Cerebellum (tissue), 4 donors: ENCODE measurements at places on chromosomes 5 and 9.

DNA sequence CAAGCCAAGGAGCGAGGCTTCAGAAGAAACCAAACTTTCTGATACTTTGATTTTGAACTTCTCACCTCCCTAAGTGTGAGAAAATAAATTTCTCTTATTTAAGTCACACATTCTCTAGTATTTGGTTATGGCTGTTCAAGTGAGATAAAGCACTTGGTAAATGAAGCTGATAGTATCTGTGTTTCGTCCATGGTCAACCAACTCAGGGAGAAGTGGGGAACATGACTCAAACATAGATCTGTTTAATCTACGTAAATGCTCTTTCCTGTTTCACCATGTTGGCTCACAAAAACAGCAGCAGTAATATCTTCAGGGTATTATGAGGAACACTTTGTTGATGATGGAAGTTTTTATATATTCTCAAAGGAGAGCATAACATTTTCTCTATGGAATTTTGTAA is 2167.2 kb upstream of the C9orf72 start:
- no peak for DNase-seq

GRCh38 chr5:669111-669841 is 23.9 kb downstream of the TPPP start:
- DNase-seq, result no peak

DNA sequence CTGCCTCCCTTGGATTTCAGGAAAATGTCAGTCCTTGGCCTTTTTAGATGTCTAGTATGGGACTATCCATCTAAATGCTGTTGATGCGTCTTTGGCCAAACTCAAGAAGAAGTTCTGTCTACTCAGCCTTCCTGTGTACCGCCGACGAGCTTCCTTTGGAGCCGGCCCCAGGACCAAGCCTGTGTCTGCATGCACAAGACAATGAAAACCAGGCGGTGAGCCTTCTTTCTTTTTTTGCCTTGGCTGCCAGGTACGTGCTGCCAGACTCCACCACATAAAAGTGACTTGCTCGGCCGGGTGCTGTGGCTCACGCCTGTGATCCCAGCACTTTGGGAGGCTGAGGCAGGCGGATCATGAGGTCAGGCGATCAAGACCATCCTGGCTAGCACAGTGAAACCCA is 6.0 kb upstream of the NEURL1B start:
- DNase-seq, result no peak

GRCh38 chr5:131515348-131515747 is 119.7 kb downstream of the RAPGEF6 start:
- DNase-seq, result no peak

GRCh38 chr5:15885156-15885555 is 294.4 kb downstream of the MARCHF11 start:
- DNase-seq, result no peak

GRCh38 chr9:91214086-91214485 is 147.6 kb downstream of the AUH start:
- no peak for DNase-seq

- peak; percentile 22 for DNase-seq
Measured at GRCh38 chr5:141876628-141877355, 1.4 kb downstream of the PCDH1 start.

DNA sequence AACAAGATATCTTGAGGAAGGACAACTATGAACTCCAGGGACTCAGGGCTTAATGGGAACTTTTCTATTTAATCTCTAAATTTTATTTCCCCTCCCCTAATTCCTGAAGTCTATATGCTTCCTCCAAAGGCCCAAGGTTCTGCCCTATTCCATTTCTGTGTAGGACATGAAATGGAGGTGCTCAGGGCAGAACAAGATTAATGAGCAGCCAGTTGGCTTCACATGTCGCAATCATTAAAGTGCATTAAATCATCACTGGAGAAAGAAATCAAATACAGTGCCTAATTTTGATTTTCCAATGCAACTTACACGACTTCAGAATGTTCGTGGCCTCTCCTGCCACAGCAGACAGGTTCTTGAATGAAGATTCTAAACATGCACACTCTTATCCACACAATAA is 862.1 kb downstream of the PTPRD start:
- no peak for DNase-seq

DNA sequence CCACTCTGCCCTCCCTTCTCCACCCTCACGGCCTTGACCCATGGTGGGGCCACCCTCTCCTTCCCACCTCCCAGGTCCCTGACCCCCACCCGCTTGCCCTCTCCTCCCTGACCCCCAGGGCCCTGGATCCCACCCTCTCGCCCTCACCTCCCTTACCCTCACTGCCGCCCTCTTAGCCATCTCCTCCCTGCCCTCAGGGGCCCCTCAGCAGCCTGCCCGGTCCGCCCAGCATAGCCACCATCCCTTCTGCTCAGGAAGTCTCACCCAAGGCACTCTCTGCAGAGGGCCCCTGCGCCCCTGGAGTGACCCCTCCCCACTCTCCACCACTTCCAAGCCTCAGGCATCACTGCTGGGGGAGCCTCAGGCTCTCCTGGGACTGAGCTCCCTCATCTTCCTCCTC is 66.3 kb downstream of the MRPL36 start:
- no peak for DNase-seq

DNA sequence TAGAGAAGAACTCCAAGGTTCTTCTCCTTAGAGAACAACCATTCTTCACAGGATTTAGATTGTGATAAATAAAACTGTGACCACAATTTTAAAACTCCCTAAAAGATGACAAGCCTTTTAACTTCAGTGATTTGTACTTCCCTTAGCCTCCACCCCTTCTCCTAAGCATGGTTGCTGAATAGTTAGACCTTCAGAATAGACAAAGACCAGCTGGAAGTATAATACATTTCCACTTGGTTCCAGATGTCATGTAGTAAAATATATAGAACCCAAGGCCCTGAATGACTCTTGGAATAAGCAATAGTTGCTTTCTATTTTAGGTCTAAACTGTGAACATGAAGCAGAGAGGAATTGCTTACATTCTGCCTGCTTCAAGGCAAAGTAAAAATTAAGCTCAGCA is 208.7 kb downstream of the ARRDC3 start:
- no peak for DNase-seq

DNA sequence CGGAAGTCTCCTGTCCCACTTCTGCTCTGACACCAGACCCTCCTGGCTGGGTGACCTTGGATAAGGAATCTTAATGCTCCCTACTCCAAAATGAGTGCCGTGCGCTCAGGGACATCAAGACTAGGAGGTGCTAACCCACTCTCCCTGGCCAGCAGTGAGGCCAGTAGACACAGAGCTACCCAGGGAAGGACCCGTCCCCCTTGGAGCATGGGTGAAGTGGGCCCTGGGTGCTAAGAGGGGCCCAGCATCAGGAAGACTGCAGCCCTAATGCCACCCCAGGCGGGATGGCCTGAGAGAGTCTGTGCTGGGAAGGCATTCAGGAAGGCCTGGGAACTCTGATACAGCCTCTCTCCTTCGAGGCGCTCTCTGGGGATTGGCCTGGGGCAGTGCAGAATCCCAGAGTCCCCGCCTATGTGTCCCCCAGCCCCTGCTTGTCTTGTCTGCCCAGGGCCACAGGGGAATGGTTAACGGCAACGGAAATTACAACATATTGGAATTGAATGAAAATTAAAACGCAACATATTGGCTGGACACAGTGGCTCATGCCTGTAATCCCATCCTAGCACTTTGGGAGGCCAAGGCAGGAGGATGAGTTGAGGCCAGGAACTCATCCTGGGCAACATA is 29.7 kb upstream of the RNU6ATAC start:
- DNase-seq, result no peak

- no peak for DNase-seq
Measured at GRCh38 chr9:135187365-135187764, 99.9 kb downstream of the OLFM1 start.

GRCh38 chr5:8462565-8462964 is 593.6 kb downstream of the MTRR start:
- no peak for DNase-seq

DNA sequence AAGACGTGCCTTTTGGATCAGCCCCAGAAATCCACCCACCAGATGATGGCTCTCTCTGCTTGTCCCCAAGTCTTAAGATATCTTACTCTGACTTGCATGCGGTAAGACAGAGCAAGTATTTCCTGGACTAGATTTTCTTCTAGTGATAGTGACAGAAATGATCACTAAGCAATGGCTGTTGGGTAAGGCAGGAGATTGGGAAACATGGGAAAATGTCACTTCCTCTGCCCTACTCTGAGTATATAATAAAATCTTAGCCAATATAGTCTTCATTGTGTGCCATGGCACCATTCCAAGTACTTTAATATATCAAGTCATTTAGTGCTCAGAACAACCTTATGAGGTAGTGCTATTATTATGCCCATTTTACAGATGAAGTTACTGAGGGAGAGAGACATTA is 31.0 kb upstream of the GNA14 start:
- no peak for DNase-seq

DNA sequence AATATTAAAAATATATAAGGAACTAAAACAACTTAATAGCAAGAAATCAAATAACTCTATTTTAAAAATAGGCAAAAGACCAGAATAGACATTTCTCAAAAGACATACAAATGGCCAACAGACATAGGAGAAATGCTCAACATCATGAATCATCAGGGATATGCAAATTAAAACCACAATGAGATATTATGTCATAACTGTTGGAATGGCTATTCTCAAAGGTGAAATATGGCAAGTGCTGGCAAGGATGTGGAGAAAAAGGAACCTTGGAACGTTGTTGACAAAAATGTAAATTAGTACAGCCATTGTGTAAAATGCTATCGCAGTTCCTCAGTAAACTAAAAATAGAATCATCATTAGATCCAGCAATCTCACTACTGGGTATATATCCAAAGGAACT is 468.5 kb downstream of the NFIB start:
- no peak for DNase-seq

DNA sequence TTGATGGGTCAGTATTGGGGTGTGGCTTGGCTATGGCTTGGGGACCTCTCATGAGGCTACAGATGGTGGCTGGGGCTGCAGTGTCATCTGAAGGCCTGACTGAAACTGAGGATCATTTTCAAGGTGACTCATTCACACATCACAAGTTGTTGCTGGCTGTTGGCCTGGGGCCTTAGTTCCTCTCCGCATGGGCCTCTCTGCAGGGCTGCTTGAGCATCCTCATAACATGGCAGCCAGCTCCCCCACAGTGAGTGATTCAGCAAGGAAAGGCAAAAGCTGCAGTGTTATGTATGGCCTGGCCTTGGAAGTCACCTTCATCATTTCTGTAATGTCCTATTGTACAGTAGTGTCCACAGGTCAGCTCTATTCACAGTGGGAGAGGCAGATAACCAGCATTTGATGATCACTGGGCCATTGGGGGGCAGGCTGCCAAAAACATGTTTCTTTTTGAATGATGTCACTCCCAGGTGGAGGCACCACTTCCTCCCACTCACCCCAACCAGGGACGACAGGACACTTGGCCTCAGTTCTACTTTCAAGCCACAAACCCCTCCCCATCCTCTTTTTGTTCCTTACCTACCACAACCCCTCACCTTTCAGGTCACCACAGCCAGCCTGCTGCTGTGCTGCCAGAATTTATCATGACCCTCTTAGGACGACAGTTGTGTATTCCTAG is 14.4 kb downstream of the FGD3 start:
- no peak for DNase-seq

GRCh38 chr5:93675460-93676450 is 65.6 kb downstream of the POU5F2 start:
- DNase-seq, result no peak

DNA sequence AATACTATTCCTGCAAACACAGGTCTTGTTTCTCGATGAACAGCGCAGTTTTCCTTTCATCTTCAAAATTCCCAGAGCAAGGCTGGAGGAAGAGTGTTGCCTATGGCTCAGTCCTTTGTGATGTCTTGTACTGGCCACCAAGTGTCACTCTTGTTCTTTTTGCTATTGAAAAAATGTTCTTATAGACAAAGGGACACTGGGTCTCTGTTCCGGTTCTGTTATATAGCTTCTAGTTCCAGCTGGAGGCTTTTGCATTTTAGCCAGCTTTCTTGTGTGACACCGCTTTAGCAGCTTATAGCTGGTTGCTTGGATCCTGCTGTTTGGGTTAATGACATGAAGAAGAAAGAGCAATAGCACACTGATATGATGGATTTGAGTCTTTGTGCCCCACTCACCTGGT is 343.7 kb upstream of the KCNN2 start:
- peak; percentile 51 for DNase-seq

DNA sequence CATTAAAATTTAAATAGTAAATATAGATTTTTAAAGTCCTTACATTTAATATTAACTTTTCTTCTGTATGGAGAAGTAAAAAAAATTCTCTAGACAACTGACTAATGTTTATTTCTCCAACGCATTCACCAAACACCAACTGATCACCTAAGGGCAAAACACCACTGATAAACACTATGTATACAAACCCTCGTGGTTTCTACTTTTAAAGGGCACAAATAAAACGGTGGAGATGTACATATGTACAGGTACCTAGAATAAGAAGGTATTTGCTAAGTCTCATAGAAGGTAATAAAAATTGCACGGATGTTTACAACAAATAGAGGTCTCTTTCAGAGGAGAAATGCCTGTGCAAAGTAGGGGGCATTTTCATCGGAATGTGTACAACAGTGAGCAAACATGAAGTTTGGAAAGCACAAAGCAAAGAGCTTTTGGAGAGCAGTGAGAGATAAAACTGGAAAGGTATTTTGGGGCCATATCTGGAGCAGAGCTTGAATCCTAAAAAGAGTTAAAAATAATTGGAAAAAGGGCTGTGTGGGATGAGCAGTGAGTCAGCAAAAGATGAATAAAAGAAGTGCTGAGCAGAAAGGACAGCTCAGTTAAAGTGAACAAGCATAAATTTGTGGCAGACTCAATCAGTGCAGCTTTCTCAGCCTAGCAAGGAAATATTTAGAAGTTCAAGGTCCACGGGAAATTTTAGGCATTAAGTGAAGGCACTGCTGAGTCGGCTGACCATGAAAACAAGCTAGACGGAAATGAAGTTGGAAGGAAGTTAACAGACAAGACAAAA is 160.0 kb downstream of the TMEM161B start:
- no peak for DNase-seq

GRCh38 chr9:33153666-33154065 is 13.5 kb downstream of the B4GALT1 start:
- no peak for DNase-seq

DNA sequence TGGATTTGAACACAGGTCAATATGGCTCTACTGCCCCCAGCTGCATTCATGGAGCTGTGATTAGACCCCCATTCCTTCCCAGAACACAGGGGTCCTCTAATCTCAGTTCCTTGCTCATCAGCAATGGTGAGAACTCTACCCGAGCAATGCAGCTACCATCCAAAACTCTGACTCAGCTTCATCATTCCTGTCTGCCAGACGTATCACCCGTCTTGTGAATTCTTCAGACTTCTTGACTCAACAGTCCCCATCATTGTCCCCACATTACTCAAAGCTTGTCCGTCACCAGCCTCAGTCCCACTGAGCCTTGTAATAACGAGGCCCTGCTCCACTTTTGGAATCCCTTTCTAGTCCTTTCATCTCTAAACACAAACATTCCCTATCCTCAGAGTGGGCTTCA is 36.3 kb upstream of the STX17 start:
- DNase-seq, result no peak

DNA sequence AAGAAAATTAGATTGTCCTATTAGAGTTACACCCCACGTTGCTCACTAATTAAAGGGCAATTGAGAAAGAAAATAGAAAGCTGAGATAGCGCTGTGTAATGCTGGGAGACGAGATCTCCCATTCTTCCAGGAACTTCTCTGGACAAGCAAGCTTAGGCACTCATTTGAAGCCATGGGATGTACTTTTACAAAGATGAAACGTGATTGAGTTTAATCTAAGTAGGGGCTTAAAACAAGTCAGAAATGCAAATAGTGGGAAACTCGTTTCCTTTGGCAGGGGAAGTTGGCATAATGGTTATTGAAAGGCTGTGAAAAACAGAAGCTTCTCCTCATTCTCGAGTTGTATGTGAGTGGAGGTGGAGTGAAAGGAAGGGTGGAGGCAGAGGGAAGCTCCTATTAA is 3.7 kb downstream of the PRDM6 start:
- no peak for DNase-seq
